ENCODE measurements at places on chromosomes 2 and 18. TPM values are rescaled to one million over a fixed set of nuclear protein-coding genes. Genes with fewer than 3 reads are reported as not detected.
A peak's percentile ranks its signal among the peaks of the same experiment; 100 is the strongest.

DNA sequence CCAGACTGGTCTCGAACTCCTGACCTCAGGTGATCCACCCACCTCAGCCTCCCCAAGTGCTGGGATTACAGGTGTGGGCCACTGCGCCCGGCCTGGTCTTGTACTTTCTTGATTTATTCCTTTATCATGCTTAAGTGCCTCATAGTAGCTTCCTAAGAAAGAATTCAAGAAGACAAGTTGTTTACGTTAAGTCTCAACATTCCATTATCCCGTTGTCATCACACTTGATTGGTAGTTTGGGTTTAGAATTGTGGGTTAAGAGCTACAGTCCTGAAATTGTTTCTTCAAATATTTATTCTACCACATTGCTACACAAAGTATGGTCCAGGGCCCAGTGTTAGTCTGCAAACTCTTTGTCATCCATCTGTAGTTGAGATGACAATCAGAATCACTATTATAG, 194.0 kb downstream of the VWC2L start:
- DNase-seq, result peak; percentile 35

The CMPK2 gene
- 6.5 TPM for total RNA-seq

- peak; percentile 68 for DNase-seq
These were observed 155.3 kb upstream of the MYO3B start for GRCh38 chr2:170022692-170023091.

GRCh38 chr2:66555091-66555490, 120.2 kb downstream of the MEIS1 start:
- DNase-seq, result no peak

- peak; percentile 57 for DNase-seq
These were observed 103.1 kb downstream of the MCFD2 start for GRCh38 chr2:46812361-46813019.

DNA sequence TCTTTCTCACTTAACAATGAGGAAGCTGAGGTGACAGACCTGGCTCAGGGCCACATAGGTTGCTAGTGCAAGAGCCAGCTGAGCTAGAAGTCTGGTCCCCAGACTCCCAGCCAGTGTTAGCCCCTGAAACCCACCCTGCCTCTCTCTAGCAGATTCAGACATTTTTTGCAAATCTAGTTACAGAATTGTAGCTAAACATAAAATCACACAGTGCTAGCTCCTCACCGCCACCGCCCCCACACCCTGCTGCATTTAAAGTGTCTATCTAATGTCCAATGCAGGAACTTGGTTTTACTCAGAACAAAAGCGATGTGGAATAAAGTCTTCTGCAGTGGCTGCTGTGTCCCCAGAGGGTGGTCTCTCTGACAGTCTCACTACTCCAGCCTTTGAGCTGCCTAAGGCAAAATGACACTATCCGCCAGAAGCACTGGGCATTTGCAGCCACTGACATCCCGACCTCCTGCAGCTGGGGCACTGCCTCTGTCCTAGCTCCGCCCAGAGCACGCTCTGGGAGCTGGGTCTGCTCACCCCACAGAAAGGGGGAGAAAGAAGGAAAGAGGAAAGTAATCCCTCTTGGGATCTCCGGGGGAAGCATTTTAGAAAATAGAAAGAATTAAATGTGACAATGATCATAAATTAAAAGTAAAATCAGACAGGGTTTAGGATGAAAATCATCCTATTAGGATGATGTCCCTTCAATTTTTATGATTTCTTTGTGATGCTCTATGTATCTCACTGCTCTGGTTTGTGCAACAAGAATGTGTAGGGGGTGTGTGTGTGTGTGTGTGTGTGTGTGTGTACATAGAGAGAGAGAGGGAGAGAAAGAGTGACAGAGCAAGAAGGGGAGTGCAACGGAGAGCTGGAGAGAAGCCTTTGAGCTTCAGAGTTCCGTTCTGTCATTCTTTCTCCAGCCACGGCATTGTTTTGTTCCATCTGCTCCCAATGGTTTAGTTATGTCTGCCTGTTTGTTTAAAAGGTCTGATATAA, 50.5 kb upstream of the ST8SIA3 start:
- DNase-seq, result no peak

DNA sequence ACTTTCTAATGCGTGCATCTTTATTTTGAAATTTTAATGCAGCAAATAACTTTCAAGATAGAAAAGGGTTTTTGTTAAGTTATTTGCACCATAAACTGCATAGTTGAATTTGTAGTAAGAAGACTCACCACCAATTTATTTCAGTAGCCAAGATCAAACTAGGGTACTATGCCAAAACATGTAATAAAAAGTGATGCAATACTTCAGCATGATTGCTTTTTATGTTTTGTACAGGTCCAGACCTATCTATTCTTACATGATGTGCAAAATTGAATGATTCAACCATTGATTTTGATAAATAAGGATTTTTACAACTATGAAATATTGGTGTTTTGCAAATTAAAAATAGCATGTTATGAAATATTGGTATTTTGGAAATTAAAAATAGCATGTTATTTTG, 26.7 kb downstream of the AGPS start:
- peak; percentile 28 for DNase-seq

GRCh38 chr2:79009388-79009787, 16.1 kb upstream of the REG3G start:
- no peak for DNase-seq

- DNase-seq, result no peak
These were observed 85.6 kb downstream of the MBP start for GRCh38 chr18:77046994-77047393.

DNA sequence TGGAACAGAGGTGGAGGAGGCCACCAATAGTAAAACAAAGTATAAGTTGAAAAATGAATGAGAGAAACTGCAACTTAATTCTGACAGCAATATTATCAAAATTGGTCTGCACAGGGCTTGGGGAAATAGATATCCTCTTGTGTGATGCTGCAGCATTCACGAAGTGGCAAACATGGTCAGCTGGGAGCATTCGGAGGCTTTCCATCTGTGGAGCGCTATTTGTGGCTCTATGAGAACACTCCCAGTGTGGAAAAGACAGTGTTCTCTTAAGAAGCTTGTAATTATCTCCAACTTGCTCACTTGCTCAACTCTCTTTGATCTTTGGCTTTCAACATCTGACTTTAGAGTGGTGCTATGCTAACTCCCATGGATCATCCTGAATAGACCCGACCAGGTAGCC, 3.1 kb upstream of the FLACC1 start:
- DNase-seq, result no peak

DNA sequence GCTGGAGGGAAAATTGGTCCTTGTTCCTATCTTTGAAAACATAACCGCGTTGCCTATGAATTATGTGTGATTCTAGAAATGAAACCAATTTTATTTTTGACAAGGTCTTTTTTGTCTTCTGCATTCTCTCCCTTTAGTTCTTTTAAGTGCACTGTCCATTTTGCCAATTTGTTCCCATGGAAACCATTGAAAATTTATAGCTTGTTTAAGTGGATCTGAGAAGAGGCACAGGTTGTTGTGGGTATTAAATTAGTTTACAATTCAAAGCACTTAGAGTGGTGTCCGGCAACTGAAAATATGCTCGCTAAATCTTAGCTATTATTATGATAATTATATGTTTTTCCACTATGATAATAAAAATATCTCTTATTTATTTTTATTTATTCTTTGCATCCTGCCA, 107.5 kb upstream of the FSHR start:
- no peak for DNase-seq

GRCh38 chr2:109337221-109337620, 208.2 kb downstream of the SH3RF3 start:
- DNase-seq, result no peak

The ILKAP gene
- total RNA-seq, result 28.7 TPM

The SETBP1 gene
- total RNA-seq, result 3.5 TPM

- no peak for DNase-seq
These were observed 183.8 kb downstream of the DYSF start for GRCh38 chr2:71637168-71637567.

GRCh38 chr2:29520001-29520400, 401.4 kb downstream of the ALK start:
- DNase-seq, result peak; percentile 63

GRCh38 chr2:142915502-142915901, 38.0 kb downstream of the KYNU start:
- DNase-seq, result peak; percentile 24

The CTAGE1 gene
- not detected for total RNA-seq

DNA sequence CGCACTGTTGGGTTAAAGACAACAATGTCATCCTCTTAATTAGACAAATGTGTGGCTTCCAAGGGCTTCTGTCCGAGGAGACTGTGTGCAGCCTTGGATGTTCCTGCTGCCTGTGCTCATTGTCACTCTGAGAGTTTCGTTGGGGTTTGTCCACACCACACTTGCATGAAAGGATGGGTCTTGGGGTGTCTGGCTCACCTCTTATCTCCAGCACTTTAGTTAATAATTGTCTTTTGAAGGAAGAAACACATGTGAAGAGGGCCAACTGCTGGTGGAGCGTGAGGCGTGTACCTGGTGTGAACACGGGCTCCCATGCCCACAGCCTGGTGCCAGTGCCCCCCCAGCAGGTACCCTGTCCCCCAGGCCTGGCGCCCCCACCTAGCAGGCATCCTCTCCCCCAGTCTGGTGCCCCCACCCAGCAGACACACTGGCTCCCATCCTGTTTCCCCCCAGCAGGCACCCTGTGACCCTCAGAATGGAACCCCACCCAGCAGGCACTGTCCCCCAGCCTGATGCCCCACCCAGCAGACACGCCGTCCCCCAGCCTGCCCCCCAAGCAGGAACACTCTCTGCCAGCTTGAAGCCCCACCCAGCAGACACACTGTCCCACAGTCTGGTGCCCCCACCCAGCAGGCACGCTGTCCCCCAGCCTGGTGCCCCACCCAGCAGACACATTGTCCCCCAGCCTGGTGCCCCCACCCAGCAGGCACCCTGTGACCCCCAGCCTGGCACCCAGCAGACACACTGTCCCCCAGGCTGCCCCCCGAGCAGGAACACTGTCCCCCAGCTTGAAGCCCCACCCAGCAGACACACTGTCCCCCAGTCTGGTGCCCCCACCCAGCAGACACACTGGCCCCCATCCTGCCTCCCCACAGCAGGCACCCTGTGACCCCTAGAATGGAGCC, 96.3 kb upstream of the TMEM18 start:
- DNase-seq, result no peak

DNA sequence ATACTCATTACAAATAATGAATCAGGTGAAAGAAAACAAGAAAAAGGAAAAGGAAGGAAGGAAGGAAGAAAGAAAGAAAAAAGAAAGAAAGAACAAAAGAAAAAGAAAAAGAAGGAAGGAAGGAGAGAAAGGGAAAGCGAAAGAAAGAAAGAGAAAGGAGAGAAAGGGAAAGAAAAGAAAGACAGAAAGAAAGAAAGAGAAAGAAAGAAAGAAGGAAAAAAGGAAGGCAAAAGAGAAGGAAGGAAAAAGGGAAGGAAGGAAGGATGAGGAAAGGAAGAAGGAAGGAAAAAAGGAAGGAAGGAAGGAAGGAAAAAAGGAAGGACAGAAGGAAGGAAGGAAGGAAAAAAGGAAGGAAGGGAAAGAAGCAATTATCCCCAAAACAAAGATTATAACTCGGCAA, 1460.4 kb upstream of the PIK3C3 start:
- no peak for DNase-seq

The COBLL1 gene
- 3.6 TPM for total RNA-seq

DNA sequence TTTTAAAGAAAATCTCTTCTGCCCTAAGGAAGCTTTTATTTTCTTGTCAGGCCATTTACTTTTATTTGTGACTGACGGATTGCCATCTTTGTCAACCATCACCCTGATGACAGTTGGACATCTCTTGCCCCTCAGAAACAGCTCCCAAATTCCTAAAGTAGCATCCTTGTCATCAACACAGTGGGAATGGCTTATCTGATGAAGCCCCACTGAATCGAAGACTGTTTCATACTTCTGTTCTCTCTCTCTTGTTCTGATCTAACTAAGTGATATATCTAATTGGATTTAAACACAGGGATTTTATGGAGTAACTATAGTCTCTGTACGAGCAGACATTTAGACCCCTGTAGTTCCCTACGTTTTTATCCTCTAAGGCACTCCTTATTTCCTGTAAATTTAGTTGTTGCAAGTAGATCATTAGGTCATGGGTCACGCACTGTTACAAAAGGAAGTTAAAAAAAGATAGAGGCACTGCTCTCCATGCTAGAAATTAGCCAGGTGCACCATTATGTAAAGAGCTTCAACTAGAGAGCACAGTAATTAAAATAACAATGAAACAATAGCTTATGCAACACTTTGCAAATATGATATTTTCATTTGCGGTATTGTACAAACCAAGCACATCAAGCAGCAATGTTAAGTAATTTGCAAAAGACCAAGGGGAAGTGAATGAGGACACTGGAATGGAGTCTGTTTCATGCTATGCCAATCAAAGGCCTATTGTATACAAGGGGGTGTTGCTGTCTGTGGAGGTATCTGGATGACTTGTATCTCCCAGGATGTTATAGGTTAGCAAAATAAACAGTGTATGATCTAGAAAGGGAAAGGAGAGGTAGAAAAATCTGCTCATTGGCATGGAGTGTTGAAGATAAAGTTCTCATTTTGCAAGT, 284.7 kb downstream of the LRRTM1 start:
- DNase-seq, result no peak

GRCh38 chr18:23528580-23529472, 25.5 kb downstream of the RMC1 start:
- DNase-seq, result peak; percentile 39

The CHRNG gene
- total RNA-seq, result not detected

GRCh38 chr18:23453680-23454058, 582 bp downstream of the RIOK3 start:
- peak; percentile 65 for DNase-seq

- no peak for DNase-seq
These were observed 18.7 kb upstream of the RAPH1 start for GRCh38 chr2:203553784-203554183.

Measured in PC-3 (cell line).